ENCODE measurements at places on chromosomes 11 and 22.

GRCh38 chr11:1335811-1336761 lies 26.7 kb upstream of the TOLLIP start:
- DNase-seq: peak; percentile 7

DNA sequence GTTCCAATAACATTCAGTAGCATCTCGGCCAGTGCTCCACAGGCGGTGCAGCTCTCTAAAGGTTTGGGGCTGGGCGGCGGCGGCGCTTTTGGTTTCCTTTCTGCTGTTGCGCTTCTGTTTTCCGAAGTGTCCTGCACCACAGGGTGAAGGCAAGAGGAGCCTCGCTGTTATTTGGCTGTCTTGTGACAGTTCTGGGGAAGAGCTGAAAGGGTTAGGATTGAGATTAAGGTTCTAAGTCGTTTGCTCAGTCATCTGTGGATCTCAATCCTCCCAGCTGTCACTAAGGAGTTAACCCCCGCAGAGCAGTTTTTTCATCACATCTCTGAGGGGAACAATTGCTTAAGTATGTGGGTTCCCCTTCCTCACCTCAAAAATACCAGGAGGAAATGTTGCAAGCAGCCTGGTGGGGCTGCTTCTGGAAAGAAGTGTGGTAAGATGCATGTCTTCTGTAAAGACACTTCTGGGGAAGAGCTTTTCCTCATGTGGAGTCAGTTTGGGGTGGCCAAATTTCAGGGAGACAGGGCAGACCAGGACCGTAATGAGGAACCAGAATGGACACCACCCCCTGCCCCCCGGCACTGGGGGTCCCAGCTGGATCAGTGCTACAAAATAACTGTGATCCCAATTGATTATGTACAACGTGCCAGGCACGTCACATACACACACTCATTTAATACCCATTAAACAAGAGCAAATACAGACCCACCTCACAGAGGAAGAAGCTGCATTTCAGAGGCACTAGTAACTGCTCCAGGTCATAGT lies 14.2 kb downstream of the TMEM121B start:
- peak; percentile 30 for DNase-seq

DNA sequence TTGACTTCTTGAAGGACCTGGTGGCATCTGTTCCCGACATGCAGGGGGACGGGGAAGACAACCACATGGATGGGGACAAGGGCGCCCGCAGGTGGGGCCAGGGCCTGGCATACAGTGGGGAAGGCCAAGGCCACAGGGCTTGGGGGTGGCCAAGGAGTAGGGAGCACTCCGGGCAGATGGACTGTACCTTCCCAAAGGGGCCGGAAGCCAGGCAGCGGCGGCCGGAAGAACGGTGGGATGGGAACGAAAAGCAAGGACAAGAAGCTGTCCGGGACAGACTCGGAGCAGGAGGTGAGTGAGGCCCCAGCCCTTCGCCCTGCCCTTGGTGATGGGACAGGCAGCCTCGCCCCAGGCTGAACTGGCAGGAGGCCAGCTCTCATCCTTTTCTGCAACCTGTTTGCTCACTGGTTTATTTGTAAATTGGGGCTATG lies 1.2 kb downstream of the DRAP1 start:
- DNase-seq: no peak

DNA sequence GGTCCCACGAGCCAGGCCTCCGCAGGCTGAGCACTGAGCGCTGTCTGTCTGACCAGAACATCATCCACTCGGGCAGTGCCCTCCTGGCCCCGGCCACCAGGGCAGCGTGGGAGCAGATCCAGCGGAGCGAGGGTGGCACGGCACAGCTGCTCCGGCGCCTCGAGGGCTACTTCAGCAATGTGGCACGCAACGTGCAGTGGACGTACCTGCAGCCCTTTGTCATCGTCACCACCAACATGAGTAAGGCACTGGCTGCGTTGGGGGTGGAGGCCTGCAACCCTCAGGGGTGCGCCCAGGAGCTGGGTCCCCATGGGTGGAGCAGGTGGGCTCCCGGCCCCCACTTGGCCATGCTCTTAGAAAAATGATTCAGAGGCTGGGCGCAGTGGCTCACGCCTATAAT lies 49.7 kb upstream of the PRODH start:
- DNase-seq: no peak

GRCh38 chr11:103582351-103582909 lies 454.0 kb upstream of the DDI1 start:
- no peak for DNase-seq

GRCh38 chr11:19253153-19253745 lies 12.5 kb upstream of the E2F8 start:
- no peak for DNase-seq

DNA sequence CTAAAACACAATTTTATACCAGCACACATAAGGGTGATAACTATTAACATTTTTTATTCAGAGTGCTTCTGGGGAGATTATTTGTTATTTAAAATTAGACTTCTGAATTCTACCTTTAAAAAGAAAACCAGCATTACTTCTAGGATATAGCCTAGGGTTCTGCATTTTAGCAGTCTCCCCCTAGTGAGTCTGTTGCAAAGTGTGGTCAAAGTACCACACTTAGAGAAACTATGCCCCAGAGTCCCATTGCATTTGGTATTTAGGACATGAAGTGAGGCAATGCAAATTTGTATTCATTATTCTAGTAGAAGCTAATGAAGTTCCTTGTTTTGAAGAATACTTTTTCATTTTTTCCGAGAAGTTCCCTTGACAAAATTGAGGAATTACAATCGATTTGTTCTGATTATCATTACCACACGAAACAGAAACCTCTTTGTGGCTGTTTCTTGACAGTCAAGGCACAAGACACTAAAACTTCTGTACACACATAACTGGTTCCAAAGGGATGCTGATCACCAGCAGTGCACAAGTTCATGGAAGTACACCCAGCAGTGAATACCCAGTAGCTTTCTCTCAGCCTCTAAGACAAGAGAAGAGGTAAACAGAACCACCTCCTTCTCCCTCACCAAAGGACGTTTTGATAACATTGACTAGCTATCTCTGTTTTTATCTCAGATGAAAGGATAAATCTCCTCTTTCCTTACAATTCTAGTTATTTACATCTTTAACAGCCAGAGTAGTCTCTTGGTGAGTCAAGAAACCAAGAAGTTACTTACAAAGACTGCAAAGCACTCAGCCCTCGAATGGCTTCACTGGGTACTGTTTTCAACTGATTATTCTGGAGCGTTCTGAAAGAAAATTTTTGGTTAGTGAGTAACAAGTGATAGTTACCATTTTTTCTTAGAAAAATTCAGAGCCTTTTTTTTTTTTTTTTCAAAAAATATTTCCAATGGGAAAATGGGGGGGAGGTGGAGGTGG lies 27.6 kb upstream of the CCDC34 start:
- DNase-seq: no peak

- no peak for DNase-seq
These were observed 687.2 kb downstream of the TBC1D22A start for GRCh38 chr22:47449508-47450270.

GRCh38 chr11:117868815-117869561 lies 7.5 kb downstream of the FXYD6 start:
- no peak for DNase-seq

DNA sequence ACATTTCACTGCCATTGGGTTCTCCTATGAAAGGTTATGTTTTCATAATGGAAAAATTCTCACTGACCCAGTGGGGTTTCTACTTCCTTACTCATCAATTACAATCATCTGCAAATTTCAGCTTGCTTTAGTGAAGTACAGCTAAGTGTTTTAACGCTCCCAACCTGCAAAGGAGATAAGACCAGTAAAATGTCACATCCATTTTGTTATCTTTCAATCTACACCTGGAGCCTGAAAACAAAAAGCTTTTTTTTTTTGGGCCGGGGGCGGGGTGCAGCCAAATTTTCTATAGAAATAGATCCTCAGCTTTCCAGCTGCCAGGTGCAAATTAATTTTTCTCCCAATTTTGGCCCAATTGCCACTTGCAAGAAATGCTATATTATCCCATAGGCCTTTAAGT lies 40.6 kb downstream of the CADM1 start:
- no peak for DNase-seq

GRCh38 chr11:34731603-34732002 lies 110.7 kb downstream of the EHF start:
- DNase-seq: no peak

- no peak for DNase-seq
These were observed 71.8 kb downstream of the DSCAML1 start for GRCh38 chr11:117725048-117725734.

DNA sequence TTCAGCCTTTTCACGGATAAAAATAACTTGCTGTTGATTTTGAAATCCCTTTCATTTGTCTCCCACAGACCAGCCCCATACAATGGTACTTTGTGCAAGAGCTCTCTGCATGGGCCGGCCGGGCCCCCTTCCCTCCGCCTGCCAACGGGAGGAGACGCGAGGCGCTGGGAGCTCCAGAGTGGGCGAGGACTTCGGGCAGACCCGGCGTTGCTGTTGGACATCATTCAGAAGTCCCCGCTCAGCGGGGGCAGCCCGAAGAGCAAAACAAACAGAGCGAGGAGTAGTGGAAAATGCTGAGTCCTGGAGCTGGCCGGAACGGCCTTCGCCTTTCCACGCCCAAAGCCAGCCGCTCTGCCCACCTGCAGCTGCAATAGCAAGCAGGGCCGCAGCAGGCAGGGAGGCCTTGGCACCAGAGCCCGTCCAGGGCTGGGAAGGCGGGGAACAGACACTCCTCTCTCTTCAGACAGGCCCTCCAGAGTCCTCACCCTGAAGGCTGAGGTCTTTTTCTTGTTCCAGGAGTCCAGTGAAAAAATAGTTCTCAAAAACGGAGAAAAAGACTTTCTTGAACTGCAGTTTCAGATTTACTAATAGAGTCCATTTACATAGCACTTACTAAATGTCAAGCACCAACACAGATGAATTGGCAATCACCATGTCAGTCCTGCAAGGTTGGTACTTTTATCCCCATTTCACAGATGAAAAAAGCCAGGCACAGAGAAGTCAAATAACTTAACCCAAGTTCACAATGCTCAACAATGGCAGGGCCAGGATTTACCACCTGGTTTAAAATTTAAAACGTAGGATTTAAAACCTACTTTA lies 135.5 kb downstream of the ETS1 start:
- no peak for DNase-seq

DNA sequence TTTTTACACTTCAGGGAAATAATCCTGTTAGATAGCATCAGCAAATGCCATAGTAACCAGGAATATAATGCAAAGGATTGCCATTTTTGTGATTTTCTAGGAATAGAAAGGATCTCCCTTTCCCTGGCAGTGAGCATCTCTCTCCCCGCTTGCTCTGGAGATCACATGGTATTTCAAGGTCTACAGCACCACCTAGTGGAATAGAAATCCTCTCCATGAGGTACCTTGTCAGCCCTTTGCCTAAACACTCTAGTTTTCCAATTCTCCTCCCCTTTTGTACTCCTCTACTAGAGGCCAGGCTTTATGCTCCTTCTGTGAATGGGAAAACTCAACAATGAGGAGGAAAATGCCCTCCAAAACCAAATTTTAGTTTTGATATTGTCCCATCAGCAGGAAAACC lies 78.4 kb downstream of the XRRA1 start:
- no peak for DNase-seq

DNA sequence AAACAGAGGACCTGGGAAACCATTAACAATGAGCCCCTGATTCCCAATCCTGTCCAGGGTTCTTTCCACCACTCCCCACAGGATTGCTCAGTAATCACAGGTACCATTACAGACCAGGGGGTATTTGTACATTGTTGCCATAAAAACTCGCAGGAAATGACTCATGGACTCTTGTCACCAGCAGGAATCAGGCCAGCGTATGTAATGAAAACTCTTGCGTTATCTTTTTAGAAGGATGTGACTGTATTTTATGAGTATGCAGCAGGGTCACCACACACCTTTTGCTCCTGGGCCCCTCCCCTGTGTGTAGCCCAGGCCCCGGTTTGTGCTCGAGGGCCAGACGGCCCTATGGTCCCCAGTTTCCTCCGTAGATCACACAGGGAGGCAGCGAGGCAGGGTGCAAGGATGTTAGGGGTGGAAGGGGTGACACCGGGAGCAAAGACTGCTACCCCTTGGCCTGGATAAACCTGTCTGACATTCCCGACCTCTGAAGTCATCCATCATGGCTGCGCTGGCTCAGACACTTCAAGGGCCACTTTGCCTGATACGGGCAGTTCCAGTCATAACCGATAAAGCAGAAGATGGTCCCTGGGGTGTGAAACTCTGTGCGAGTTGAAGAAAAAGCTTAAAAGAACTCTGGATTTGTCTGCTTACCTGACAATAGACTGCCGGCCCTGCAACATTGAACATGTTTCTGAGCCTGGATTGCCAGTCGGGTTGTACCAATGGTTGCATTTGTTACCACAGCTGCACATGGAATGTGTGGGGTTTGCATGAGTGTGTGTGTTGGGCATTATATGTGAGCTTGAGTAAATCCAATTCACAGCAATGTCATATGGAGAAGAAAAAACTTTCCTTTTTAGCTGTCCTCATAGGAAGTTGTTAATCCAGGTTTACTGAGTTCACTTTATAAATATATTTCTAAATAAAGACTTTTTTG lies 56.9 kb downstream of the MICAL2 start:
- DNase-seq: no peak

GRCh38 chr11:33634291-33634834 lies 66.3 kb downstream of the C11orf91 start:
- no peak for DNase-seq

GRCh38 chr11:46776878-46777277 lies 57.9 kb downstream of the F2 start:
- DNase-seq: no peak

DNA sequence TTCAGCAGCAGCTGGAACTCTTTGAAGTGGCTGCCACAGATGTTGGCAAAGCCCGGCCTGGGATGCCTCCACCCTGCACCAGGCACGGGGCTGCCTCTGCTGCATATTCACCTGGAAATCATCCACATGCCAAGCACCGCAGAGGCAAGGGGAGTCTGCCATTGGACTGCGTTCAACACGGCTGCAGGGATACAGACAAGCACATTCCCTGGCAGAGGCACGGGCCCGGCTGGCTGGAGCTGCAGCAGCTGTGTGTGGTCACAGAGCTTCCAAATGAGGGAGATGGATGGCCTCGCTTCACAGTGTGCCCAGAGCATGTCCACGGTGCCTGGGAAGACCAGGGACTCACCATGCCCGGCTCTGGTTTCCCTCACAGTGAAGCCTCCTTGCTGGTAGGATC lies 1378.9 kb downstream of the TBC1D22A start:
- DNase-seq: no peak

DNA sequence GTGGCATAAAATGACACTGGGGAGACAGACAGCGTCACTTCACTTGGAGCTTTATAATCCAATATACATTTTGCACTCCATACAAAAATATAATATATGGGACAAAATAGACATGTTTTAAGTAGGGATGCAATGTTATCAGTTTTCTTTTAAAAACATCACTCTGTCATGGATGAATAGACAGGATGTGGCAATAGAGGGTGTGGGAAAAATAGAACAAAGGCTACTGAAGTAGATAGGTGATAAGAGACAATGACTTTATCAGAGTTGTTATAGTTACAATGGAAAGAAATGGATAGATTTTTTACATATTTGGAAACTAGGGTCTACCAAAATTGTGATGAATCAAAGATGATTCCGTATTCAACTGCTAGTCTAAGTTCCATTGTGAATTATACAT lies 13.1 kb upstream of the NOX4 start:
- DNase-seq: no peak

- no peak for DNase-seq
These were observed 2.8 kb downstream of the EHBP1L1 start for GRCh38 chr11:65578667-65579066.
